AG04449 (cell line): ENCODE measurements at places on chromosomes 2 and 18.

DNA sequence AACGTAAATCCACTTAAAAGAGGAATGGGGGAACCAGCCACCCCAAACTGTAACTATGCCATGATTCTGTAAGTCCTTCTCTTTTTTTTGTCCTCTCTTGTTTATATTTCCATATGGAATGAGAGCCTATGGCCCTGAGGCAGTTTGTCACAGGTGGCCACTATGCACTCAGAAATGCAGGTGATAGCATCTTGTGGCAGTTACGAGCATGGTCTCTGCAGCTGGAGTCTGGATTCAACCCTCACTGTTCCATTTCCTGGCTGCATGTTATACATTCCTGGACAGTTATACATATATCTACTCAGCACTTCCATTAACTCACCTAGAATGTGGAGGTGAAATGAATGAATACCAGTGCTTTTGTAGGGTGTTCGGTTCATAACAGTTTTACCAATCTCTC lies 291.5 kb upstream of the FANCL start:
- DNase-seq = no peak

DNA sequence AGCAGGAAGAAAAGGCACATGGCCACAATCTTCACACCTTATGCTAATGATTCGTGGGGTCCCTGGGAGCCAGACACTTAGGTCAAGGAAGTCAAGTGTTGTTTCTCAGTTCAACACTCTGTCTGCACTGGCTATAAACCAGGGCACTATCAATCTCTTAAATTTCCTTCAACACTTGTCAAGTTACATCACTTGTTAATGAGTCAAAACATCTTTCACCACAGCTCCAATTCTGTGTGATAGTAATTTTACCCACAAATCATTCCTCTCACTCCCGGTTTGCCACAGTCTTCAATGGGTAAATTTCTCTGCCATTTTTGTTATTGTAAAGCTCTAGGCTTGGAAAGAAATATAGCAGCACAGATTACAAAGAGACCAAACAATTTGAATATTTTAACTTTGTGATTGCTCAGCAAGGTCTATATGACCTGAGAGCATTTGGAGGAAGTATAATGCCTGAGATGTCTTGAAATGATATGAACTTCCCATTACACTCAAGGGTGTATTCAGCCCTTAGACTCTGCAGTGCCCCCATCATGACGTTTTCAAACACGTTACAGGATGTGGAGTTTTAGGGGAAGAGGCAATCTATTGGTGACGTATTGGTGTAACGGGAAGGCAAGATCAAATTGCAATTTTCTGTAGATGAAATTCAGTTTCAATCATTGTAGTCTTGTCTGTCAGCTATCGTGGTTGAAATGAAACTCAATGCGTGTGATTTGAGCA lies 78.7 kb downstream of the ICOS start:
- DNase-seq = no peak

DNA sequence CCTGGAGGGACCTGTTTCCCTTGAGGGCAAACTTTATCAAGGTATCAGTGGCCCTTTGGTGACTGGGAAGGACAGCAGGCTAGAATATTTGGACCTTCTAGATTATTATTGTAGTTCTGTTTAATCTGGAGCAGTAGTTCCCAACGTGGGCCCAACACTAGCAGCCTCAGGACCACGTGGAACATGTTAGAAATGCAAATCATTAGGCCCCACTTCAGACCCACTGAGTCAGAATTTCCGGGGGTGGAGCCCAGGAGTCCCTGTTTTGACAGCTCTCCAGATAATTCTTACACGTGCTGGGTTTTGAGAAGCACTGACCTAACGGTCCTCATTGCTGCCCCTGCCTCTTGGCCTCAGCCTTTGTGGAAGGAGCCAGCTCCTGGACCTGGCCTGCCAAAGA lies 25.5 kb upstream of the DYNC2LI1 start:
- DNase-seq = no peak

DNA sequence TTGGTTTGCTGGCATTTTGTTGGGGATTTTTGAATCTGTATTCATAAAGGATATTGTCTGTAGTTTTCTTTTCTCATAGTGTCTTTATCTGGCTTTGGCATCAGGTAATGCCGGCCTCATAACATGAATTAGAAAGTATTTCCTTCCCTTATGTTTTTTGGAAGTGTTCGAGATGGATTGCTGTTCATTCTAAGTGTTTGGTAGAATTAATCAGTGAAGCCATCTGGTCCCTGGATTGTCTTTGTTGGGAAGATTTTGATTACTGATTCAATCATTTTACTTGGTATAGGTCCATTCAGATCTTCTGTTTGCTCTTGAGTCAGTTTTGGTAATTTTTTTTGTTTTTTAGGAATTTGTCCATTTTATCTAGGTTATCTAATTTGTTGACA lies 22.3 kb downstream of the KIAA1328 start:
- no peak for DNase-seq

- DNase-seq = no peak
Observed at GRCh38 chr2:157784823-157785175, 91.3 kb downstream of the ACVR1 start.

DNA sequence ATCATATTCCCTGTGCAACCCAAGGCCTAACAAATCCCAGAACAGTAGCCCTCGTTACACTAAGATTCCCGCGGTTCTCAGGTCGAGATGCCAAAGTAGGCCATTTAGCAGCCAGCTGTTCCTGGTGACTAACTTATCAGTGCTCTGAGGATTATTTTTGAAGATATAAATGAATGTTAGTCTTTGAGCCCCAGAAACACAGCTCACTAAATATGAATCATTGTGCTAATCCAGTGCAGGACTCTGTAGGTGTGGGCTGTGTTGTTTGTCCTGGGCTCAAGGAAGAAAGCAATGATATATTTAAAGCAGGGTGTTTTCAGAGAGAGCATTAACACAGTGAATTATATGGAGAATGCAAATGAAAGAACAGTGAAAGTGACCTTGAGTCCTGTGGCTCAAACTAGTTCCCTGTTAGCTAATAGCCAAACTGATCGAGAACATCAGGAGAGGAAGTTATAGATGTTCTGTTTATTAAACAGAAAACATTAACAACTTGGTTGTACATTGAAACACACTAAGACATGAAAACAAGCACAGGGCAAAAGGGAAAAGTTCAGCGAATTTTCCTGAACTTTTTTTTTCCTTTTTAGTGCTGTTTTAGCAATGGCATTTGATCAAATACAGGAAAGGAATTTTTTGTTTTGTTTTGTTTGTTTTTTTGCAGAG lies 228.3 kb downstream of the RNF152 start:
- DNase-seq = no peak

GRCh38 chr18:50805732-50806131 lies 14.1 kb downstream of the MRO start:
- no peak for DNase-seq

GRCh38 chr2:65353046-65353445 lies 79.4 kb downstream of the SPRED2 start:
- no peak for DNase-seq

GRCh38 chr2:46245869-46246268 lies 51.3 kb upstream of the EPAS1 start:
- no peak for DNase-seq
